Ascending aorta (tissue), 2 donors: ENCODE measurements at places on chromosomes 11 and 22. TPM values are rescaled to one million over a fixed set of nuclear protein-coding genes. Genes with fewer than 3 reads are reported as not detected.

DDI1 gene
- total RNA-seq, result not detected

SIDT2 gene
- total RNA-seq, result 45.4 TPM

CDKN1C gene
- 18.1 TPM for total RNA-seq

TIGD3 gene
- total RNA-seq, result not detected

CCDC116 gene
- total RNA-seq, result not detected

KDM4D gene
- total RNA-seq, result not detected

SYCE3 gene
- not detected for total RNA-seq

ZBTB16 gene
- total RNA-seq, result 344 TPM

RIBC2 gene
- total RNA-seq, result not detected

SSTR3 gene
- not detected for total RNA-seq

PKDREJ gene
- total RNA-seq, result not detected

TEX54 gene
- total RNA-seq, result not detected

RBMXL2 gene
- not detected for total RNA-seq

MYO7A gene
- total RNA-seq, result 46.4 TPM

NF2 gene
- 37.3 TPM for total RNA-seq

CWF19L2 gene
- 10.2 TPM for total RNA-seq

CCDC89 gene
- 16.6 TPM for total RNA-seq

P2RX6 gene
- not detected for total RNA-seq

C22orf15 gene
- total RNA-seq, result not detected

TRIM48 gene
- not detected for total RNA-seq

OR5B3 gene
- total RNA-seq, result not detected

TSPAN18 gene
- 21.3 TPM for total RNA-seq

STT3A gene
- 88.9 TPM for total RNA-seq

SYNGR1 gene
- total RNA-seq, result 2.2 TPM

SLC6A5 gene
- not detected for total RNA-seq

GSTT2 gene
- total RNA-seq, result not detected

OR4A16 gene
- not detected for total RNA-seq

F2 gene
- total RNA-seq, result 2.6 TPM

TRIM49 gene
- total RNA-seq, result not detected

SEPTIN5 gene
- total RNA-seq, result 105 TPM

NUDT8 gene
- total RNA-seq, result 23.4 TPM

RAB38 gene
- total RNA-seq, result not detected

CASTOR1 gene
- 55.9 TPM for total RNA-seq

ARHGAP42 gene
- total RNA-seq, result 4.7 TPM

ASRGL1 gene
- 69.8 TPM for total RNA-seq

NCF4 gene
- 13.7 TPM for total RNA-seq

OR56A1 gene
- not detected for total RNA-seq

OR8G1 gene
- not detected for total RNA-seq

FREY1 gene
- total RNA-seq, result not detected

ACRV1 gene
- not detected for total RNA-seq

DCDC1 gene
- not detected for total RNA-seq

PHRF1 gene
- 25.4 TPM for total RNA-seq

DMC1 gene
- total RNA-seq, result not detected

TPH1 gene
- 1.8 TPM for total RNA-seq

CARNS1 gene
- total RNA-seq, result 6.0 TPM

APOBEC3A gene
- total RNA-seq, result not detected

MRGPRX3 gene
- not detected for total RNA-seq

HEPN1 gene
- not detected for total RNA-seq

APOL5 gene
- not detected for total RNA-seq

APOA1 gene
- 80.3 TPM for total RNA-seq

OR52N4 gene
- total RNA-seq, result not detected

HBG2 gene
- not detected for total RNA-seq

DCUN1D5 gene
- total RNA-seq, result 337 TPM

AQP11 gene
- 0.64 TPM for total RNA-seq

TMPRSS4 gene
- total RNA-seq, result not detected
